ENCODE measurements at places on chromosomes 4 and X.

DNA sequence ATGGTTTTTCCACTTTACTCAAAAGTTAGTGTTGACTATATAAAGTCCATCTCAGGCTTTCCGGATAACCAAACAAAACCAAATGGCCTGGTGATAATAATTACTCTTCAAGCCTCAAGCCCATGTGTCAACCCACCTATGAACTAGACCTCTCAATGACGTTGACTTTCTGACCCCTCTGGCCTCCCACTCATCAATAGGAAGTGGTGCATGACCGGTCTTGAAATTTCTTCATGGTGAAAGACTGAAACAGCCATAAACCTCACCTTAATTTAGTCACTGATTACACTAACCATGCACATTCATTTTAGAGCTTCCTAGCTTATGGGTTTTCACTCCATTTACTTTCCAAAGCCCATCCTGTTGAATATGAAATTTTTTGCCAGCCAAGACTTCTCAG, 276.0 kb downstream of the KLHL13 start:
- no peak for DNase-seq

DNA sequence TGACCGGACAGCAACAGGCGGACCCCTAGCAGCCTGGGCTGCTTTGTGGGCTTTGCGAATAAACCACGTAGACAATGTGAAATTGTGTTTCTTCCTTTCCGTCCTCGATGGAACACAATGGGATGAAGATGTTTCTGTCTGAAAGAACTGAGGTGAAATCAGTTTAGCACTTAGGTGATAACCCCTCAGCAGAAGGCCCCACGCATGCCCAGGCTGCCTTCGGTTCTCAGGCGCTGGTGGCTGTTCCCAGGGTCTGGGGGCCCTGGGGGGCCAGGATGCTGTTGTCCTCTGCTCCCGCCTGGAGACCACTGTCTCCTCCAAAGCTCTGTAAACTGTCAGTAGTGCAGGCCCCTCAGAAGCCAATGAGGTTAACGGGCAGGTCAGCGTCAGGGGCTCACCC, 73.9 kb upstream of the HGFAC start:
- DNase-seq, result no peak

- peak; percentile 68 for DNase-seq
Measured at GRCh38 chr4:8198906-8199593, at the start of gene SH3TC1. Gene SH3TC1 (plus strand): TSS chr4:8199290. CDS start chr4:8205195, 5,905 bp downstream.

DNA sequence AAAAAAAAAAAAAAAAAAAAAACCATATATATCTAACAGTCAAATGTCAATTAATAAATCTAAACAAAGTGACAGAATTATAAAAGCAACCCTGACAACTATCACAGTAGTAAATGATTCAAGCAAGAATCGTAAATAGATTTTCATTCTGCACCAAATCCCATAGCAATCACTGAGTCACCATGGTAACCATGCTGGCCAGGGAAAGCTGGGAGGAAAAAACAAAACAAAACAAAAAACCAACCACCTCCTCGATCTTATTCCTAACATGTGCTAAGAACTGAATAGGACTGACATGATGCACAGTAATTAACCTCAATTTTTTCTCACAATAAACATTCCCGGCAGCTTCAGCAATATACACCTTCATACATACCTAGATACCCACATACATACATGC, 30.6 kb upstream of the RAB40A start:
- DNase-seq, result no peak

DNA sequence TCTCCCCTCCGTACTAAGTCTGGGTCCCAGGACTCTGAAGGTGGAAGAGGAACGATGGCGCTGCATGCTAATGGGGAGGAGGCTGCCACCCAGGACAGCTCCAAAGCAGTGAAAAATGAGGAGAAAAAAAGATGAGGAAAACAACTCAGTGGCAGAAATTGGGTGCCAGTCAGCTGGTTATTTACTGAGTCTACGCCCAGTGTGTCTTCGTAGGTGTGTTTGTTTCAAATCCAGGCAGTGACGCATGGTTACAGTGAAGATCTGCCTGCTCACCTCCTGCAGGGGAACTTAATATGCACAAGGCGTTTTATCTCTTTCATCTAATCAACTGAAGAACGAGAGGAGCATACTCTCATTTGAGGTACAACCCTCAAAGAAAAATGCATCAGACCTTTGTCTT, 70.9 kb upstream of the FBXW7 start:
- peak; percentile 28 for DNase-seq

- no peak for DNase-seq
Measured at GRCh38 chrX:96889726-96890125, 6.0 kb downstream of the RPA4 start.

- DNase-seq, result no peak
Measured at GRCh38 chr4:144910723-144911122, 187.3 kb downstream of the ANAPC10 start.

DNA sequence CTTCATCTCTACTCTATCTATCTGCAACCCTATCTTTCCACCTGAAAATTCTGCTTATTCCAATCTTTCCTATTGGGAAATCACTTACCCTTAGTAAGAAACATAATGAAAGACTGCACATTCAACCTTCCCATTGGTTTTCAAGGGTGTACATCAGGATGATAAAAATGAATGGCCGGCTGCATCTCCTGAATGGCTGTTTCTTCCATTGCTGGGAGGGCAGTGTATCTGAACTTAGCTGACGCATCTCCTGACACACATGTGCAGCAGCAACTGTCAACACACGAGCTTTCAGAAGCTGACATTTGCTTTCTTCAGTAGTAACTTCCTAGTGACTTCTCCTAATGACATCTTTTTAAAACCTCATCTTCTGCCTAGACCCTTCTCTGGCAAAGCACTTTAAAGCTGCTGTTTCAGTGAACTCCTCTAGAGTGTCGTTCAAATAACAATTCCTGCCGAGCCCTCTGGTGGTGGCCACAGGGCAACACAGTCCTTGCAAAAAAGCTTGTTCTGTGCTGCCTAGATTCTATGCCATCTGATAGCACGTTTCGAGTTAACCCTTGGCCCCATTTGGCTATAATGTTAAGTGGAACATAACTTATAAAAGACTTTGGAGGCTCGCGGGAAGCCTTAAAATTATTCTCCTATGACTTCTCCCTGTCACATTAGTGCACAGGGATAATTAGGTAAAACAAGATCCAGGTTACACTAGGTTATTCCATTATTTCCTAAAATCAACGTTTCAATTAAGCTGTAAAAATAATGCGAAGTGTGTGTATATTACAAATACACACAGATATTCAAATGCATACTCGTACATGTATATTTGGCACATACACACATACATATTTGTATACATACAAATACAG, 2340.7 kb downstream of the PCDH7 start:
- DNase-seq, result no peak

DNA sequence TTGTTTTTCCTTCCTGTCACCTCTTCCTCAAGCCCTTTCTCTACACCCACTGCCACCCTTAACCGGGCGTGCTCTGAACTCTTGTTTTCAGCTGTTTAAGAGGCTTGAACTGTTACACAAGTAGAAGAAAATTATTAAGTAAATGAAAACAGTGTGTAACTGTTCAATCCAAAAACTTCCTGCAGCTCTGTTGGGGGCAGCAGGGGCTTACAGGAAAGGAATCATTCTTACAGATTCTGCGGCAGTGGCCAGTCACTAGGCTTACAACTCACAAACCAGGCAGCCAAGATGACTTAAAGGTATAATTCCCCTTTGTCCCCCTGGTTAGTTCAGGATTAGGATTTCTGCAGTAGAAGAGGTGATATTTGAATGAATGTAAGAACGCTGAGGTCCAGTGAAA, 70.2 kb upstream of the ETNPPL start:
- DNase-seq, result no peak

GRCh38 chr4:25002681-25003080, 28.1 kb downstream of the LGI2 start:
- DNase-seq, result no peak

DNA sequence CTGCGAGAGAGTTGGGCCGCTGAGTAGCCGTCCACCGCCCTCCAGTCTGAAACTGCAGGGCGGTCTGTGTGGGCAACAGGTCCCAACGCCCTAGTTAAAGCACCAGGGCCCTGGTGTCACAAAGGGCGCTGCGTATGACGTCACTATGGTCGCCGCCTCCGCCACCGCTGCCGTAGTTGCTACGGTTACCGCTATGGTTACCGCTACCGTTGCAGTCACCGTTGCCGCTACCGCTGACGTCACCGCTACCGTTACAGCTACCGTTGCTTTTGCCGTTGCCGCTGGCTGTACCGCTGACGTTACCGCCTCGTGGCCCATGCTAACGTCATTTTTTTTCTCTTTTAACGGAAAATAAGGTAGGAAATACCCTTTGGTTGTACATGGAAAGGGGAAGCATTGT, at the start of gene PPP1R2C:
PPP1R2C (minus strand) TSS at position 68 of the 400 bp plus-strand sequence. CDS start 84 bp downstream, outside the sequence.
- no peak for DNase-seq

- no peak for DNase-seq
Measured at GRCh38 chrX:66064261-66064660, 24.4 kb upstream of the VSIG4 start.

- DNase-seq, result no peak
Measured at GRCh38 chrX:50638123-50638522, 167.5 kb upstream of the DGKK start.

DNA sequence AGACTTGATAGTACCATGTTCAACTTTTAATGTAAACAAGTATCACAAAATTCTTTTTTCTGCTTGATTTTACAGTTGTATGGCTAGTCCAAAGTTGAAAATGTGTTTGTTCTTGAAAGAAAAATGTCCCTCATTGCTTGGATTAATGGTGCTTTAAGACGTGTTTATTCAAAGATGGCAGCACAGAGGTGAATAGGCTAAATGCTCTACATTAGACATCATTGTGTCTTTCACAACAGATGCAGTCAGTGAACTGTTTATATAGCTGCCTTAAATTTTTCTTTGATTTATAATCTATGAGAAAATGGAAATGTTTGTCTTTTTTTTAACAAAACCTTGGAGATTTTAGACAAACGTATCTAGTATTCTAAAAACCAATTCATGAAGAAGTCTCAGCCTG, 137.3 kb downstream of the BMPR1B start:
- no peak for DNase-seq

DNA sequence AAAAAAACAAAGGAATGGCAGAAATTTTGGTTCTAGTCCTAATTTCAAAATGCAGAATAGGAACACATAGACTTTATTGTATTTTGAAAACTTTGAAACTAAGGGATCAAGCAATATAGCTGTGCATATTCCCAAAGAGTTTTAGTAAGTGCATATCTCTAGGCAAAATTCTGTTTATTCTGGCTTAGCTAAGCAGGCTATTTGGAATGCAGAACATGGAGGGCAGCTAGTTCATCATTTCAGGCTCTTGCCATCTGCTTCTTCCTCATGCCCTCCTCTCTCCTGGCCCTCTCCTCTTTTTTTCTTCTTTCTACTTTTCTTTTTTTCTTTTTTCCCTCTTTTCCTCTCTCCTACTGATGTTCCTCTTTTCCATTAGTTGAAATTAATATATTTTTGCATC, 12.0 kb upstream of the IL13RA2 start:
- no peak for DNase-seq
